ENCODE measurements at places on chromosomes 16 and 17. TPM values are rescaled to one million over a fixed set of nuclear protein-coding genes. Genes with fewer than 3 reads are reported as not detected.

GRCh38 chr17:3695129-3695722 lies 729 bp downstream of the P2RX5 start:
- DNase-seq: no peak

FAM20A gene
- 0.44 TPM for total RNA-seq

- peak; percentile 13 for DNase-seq
Observed at GRCh38 chr16:57045694-57046381, 46.5 kb upstream of the CPNE2 start.

DNA sequence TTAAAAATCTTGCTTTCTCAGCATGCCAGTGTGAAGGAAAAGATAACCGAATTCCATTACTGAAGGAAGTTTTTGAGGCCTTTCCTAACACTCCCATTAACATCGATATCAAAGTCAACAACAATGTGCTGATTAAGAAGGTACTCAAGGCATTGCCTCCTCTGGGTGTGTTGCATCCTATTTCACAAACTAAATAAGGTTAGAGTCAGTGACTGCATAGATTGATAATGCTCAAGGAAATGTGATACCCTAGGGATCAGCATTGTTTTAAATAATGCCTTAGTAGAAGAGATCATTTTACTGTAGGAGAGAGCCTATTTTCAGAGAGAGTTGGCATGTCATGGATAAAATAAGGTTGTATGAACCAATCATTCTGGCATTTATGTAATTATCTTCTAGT lies 36.8 kb downstream of the GDPD1 start:
- no peak for DNase-seq

PMFBP1 gene
- 0.10 TPM for total RNA-seq

DNA sequence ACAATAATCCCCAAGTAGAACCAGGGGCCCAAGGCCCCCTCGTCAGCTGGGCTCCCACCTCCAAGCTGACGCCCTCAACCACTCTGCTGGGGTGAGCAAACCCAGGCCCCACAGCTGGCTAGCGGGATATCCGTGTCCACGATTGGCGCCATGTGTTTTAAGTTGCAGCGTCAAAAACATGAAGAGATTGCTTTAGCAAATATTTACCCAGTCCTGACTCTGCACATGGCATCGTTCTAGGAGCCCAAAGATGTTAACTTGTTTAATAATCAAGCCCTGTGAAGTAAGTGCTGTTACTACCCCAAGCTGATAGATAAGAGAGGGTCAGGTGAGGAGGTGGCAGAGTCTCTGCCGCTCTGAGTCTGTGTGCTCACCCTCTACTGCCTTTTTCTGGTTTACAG lies 344 bp upstream of the SEPTIN12 start:
- DNase-seq: no peak

Data from Panc1 (cell line).